ENCODE measurements at places on chromosomes 5 and 9. TPM values are rescaled to one million over a fixed set of nuclear protein-coding genes. Genes with fewer than 3 reads are reported as not detected.

CARD9 gene
- total RNA-seq: 0.16 TPM

SHOC1 gene
- total RNA-seq: not detected

SLC6A18 gene
- total RNA-seq: not detected

FABP6 gene
- not detected for total RNA-seq

AGPAT2 gene
- 33.7 TPM for total RNA-seq

LCNL1 gene
- not detected for total RNA-seq

C5orf52 gene
- not detected for total RNA-seq

SLC2A6 gene
- total RNA-seq: 40.0 TPM

C6 gene
- not detected for total RNA-seq

PDZD2 gene
- 7.0 TPM for total RNA-seq

Data from bladder microvascular endothelial cell (primary cell).